ENCODE measurements at places on chromosomes 6 and 20.
A peak's percentile ranks its signal among the peaks of the same experiment; 100 is the strongest.

- DNase-seq: no peak
These were observed 173.0 kb upstream of the JAG1 start for GRCh38 chr20:10846766-10847165.

DNA sequence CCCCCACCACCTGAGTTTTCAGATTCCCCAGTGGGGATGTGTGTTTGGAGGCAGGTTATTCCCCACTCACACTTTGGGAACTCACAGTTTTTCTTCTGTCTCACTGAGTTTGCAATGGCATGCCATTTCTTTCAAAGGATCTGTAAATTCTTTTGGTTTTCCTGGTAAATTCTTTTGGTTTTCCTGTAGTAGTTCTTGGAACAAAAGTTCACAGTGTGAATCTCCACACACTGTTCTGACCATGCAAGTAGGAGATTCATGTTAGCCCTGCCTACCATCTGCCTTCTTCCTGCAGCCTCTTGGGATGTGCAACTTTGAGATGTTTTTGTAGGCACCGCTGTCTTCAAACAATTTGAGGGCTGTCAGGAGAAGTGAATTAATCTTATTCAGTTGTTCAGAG, 165.6 kb upstream of the OGFRL1 start:
- DNase-seq: no peak

- DNase-seq: no peak
These were observed 91.4 kb downstream of the CDH26 start for GRCh38 chr20:60049601-60050000.

- peak; percentile 82 for DNase-seq
These were observed 635 bp upstream of the C20orf203 start for GRCh38 chr20:32674362-32674789.

DNA sequence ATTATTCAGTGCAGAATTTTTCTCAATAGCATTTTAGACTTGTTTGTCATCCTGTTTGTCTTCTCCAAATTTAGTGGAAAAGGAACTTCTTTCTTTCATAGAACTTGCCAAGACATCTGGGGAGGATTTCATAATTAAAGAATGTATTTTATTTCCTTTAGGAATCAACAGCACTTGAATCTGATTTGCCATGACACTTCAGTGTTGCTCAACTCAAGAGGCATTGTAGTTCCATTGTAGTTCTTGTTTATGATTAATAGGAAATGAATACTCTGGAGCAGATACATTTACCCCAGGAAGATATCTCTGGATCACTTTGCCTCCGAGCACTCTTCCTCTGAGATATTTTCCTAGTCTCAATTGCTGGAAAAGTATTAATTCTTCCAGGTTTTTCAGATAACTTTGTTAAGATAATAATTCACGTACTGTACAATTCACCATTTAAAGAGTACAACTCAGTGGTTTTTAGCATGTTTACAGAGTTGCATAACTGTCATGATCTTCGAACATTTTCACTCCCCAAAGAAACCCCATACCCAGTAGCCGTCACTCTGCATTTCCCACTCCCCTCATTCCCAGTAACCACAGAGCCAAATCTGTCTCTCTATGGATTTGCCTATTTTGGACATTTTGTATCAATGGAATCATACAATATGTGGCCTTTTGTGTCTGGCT, 29.7 kb downstream of the AKAP12 start:
- no peak for DNase-seq

DNA sequence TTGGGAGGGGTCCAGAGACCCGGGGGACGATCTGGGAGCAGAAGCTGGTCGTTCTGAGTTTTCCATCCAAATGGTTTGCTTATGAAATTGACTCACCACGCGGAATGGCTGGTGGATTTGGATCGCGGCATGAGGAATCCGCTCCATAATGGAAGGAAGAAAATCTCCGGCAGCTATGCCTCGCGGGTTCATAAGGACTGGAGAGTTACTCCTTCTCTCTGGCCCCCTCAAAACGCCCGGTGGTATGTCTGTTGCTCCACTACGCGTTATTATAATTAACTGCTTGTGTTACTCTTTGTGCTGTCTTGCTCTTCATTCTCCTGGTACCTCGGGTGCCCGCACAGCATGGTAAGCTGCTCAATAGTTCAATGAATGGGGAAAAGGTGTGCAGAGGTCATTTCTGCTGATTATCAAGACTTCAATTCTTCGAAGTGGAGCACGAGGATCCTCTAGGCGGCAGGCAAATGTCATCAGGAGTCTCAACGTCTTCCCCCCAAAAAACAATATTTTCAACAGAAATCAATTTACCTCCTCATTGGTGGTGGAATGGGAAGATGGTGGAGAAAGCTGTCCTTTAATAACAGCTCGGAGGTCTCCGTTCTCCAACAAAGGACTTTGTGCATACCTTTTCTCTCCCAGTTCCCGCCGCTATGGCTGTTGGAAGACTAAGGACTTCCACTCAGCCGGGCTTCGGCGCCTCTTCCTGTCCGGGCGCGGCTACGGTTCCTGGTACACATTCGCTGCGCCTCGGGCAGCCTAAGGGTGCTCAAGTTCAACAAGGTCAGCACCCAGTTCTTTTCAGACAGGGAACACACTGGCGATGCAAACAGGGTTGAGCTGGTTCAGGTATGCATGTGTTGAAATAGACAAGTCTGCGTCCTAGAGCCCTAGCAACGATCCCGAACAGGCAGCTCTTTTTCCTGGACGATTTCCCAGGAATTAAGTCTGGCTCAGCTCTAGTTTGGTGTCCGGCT, 9.2 kb upstream of the PRSS16 start:
- DNase-seq: peak; percentile 59

DNA sequence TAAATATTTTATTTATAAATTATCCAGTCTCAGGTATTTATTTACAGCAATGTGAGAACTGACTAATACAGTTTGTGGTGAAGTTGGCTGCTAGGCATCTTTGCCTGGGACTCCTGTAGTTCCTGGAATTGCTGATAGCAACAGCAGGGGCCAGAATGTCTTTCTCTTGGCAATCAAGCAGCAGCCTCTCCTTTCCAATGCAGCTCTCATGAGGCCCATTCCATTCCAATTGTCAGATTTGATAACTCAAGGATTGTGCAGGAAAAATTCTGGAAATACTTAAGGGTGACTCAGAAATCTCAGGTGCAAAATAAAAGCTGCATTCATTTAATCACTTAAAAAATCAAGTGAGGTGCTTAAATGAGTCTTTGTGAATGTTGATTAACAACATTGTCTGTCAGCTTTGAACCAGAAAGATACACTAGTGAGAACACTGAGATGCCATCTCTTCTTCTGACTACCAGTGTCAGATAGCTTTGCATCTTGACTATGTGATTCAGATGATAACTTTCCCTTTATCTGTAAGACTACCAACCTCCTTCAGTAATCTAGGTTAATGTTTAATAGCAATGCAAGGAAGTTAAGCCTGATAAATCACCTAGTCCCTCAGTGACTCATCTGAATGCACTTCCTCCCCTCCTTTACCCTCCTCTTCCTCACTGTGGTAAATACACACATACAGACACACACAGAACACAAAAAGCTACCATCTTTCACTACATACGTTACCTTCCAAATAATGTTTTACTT, 32.1 kb upstream of the COL21A1 start:
- no peak for DNase-seq

GRCh38 chr6:163620670-163621330, 206.3 kb downstream of the QKI start:
- DNase-seq: no peak

- DNase-seq: no peak
These were observed 90.3 kb downstream of the FAM50B start for GRCh38 chr6:3939368-3939958.

DNA sequence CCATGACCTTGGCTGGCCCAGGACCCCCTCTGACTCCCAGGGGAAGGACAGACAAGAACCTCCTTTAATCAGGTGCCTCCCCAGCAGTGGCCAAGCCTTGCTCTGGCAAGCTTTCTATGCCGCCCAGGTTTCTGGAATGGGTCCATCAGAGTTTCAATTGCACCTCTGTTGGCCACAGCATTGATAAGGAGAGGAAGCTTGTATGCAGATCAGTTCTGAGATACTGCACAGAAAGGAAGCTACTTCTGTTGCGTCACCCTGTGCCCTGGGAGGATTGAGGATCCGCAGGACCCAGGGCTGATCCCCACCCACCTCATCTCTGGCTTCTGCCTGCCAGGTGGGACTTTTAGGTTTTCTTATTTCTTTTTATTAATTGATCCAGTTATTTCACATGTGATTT, 167.2 kb downstream of the TFAP2C start:
- no peak for DNase-seq

- DNase-seq: no peak
These were observed 14.6 kb downstream of the MYH7B start for GRCh38 chr20:34970193-34970840.

DNA sequence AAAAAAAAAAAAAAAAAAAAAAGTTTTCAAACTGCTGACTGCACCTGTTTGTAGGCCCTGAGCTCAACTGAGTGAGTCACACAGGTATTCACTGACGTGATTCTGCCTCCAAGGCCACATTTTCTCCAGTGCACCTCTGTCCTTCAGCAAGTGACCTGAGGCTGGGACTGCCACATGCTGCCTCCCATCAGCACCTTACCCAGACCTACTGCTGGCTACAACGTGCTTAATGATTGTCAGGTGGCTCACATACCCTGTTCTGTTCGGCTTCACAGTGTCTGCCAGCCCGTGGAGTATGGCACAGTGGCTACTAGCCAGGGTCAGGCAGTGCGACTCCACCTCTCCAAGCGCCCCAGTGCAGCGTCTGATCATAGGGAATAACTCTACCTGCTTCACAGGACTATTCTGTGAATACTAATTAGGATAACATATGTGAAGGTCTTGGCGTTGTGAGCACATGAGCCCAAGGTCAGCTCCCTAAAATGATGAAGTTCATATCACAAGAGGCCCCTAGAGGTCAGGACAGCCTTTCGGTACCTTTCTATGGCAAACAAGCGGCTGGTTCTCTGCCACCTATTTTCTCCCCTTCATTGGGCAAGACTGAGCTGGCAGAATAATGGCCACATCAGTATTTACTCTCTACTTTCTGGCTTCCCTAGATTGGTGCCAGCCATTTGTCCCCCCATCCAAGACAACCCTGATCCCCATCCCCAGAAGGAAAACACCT, 28.1 kb downstream of the RIPOR3 start:
- DNase-seq: peak; percentile 58

DNA sequence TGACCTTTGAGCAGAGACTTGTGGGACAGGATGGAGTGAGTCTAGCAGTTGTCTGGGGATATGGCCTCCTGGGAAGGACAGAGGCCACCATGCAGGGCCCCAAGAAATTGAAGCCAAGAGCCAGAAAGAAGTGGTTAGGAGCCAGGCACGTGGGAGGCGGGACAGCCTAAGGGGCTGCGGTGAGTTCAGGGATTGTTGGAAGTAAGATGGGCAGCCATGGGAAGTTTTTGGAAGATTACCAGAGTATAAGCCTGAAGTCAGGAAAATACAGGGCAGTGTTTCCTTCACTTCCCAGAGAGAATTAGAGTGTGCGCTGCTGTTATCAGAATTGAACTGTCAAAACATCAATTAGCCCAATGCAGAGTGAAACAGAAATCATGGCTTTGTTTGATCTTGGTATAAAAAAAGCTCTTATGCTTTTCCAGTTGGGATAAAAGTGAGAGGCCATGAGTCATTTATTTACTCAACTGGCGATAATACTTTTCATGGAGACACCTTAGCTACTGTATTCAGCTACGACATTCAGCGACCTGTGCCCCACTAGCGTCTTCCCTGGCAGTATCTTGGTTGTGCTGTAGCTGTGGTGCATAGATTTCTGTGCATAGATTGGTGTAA, 66.9 kb downstream of the PHACTR2 start:
- DNase-seq: no peak

DNA sequence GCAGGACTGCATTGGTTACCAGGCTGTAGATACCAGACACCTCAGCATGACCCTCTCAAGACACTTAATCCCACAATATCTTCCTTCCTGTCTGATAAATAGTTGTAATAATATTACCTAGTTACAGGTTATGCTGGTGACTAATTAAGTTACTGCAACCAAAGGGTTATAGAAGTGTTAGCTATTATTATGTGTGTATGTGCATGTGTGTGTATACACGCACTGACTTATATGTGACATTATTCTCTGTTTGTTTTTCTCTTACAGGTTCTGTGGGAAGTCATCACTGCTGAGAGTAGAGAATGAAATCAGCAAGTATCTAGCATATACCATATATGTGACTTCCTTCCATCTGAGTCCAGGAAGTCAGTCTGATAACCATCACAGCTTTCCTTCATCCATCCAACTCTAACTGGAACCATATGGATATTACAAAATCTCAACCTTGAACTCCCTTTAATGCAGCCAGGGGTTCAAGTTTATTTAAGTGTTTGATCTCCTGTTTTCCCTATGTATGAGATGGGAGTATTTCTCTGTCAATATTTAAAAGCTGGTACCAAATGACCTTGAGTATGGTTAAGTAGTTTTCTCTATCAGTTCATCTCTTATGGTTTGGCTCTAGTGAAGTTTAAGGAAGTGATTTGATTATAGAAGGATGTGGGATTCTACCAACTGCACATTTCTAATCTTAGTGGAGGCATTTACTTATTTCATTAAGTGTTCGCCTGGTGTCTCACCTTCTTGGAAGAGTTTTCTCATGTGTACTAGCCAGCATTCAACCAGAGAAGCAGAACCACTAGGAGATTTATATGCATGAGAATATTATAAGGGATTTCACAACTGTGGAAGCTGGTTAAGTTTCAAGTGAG, 313.2 kb downstream of the HIVEP2 start:
- DNase-seq: no peak

DNA sequence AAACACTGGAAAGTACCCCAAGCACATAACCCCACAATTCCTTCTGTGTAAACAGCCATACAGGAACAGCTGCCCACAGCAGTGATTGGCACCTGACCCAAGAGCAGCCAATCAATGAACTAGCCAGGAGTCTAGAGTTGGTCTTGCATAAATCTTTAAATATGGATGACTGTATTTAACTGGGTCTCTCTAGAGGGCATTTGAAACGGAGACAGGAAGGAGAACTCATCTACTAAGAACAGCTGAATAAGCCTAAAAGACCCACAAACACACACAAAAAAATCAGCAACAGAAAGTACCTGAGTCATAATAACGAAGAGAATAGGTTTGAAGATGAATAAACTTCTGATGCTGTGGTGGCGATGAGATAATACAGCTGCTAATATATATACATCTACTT, 49.0 kb upstream of the ASF1A start:
- DNase-seq: no peak

Data from hematopoietic multipotent progenitor cell treated with erythropoietin and hydrocortisone succinate and interleukin-3 and kit ligand, for 8 days (in vitro differentiated cells).